IPS DF 19.7 (cell line): ENCODE measurements at places on chromosomes 11 and 22.

DNA sequence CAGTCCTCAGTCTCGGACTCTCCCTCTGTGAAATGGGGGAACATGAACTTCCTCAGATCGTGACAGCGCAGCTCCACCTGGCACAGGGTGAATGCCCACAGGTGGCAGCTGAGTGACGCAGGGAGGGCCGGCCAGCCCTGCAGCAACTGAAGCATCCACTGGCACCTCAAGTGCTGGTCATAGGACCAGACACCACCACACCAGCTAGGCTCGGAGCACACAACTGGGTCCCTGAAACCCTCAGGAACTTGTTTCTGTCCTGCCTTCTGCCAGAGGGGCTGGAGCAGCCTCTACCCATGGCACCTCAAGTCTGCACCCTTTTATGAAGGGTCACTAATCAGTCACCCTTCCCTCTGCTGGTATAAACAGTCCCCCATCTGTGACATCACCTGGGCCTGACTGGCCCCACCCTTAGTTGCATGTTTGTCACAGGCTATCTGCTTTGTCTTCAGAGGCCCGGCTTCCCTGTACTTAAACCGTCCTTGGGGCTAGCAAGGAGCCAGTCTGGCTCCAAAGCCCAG lies 7.4 kb upstream of the CDC42BPG start:
- DNase-seq, result no peak

GRCh38 chr22:29115682-29116288 lies 43.0 kb downstream of the KREMEN1 start:
- no peak for DNase-seq

DNA sequence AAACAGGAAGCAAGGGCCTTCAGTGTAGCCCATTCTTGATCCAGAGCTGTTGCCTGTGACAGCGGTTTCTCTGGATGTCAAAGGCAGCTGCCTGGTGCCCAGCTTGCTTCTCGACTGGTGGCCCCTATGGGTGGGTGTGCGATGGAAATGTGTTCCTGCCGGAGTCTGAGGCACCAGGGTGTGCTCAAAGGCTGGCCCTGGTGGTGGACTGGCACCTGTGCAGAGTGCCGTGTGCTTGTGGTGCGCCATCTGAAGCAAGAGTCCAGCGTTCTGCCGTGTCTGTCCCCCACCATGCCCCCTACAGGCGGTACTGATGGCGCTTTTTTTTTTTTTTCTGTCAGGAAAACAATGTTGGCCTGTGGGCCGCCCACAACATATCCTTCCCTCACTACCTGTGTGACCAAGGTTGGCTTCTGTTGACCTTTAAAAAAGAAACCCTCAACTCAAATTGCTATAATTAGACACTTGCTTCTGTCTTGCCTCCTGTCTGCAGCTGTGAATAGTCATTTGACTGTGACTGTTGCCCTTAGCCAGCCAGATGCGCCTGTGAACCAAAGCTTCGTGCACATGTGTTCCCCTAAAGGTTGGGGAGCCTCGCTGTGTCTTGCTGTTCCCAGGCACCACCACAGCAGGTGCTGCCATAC lies 4.7 kb upstream of the RANBP1 start:
- no peak for DNase-seq

- DNase-seq, result no peak
Observed at GRCh38 chr11:76654298-76654851, 16.2 kb downstream of the LRRC32 start.

DNA sequence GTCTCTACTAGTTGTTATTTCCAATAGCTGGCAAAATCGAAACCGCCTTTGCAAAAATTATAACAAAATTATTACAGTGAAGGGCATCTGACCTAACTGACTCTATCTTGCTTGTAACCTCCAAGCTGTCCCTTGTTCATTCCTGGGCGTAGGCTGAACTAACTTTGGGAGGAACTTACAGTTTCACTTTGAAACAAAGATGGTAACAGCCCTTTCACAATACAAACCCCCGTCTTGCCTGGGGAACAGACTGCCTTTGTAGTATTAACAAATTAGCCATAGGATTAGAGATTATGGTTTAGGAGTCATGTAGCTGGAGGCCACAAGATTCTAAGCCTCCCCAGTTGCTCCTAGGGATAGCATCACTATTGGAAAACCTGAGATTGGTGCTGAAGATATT lies 131.6 kb upstream of the HSD17B12 start:
- DNase-seq, result no peak

DNA sequence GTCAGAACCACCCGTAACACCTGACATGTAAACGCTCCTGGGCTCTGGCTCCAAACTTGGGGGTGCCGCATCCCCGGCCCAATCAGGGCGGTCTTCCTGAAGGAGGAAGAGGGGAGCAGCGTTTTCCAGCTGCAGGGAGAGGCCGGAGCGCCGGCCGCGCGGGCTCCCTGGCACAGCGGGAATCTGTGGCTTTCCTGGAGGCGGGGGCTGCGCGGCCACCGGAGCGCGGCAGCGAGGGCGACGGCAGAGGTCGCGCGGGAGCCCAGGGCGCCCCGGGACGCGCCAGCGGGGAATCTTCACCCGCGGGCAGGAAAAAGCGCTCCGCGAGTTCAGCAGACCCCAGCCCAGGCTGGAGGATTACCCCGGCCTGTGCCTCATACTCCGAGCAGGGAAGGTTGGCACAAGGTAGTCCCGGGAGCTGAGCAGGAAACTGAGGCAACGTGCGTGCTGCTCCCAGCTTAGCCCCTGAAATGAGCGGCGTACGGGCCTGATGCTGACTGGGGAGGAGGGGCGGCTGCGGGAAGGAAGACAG lies 600 bp upstream of the ESAM start:
- DNase-seq, result no peak

DNA sequence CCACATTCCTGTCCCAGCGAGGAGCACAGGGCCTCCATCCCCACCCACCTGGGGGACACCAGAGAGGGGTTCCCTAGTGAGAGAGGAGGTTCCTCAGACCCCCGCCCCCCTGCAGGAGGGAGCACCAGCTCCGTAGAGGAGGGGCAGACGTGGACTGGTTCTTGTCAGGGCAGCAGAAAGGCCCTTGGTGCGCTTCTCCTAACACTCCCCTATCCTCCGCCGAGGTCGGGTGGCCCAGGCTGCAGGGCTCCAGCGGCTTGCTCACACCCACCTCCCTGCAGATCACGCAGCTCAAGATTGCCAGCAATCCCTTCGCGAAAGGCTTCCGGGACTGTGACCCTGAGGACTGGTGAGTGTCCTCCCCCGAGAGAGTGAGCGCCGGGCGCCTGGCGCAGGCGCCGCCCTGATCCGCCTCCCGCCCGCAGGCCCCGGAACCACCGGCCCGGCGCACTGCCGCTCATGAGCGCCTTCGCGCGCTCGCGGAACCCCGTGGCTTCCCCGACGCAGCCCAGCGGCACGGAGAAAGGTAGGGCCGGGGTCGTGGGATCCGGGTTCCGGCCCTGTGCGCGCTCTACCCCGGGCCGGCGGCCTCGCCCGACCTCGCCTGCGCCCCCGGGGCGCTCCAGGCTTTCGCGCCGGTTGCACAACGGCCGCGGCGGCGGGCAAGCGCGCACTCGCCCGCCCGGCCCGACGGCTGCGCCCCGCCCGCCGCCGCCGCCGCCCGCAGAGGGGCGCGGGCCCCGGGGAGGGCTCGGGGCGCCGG lies 5.1 kb downstream of the TBX1 start:
- DNase-seq, result no peak

GRCh38 chr22:35023692-35024363 lies 42.1 kb upstream of the ISX start:
- DNase-seq, result no peak

- DNase-seq, result no peak
Observed at GRCh38 chr11:63843041-63843440, 4.1 kb downstream of the MARK2 start.

DNA sequence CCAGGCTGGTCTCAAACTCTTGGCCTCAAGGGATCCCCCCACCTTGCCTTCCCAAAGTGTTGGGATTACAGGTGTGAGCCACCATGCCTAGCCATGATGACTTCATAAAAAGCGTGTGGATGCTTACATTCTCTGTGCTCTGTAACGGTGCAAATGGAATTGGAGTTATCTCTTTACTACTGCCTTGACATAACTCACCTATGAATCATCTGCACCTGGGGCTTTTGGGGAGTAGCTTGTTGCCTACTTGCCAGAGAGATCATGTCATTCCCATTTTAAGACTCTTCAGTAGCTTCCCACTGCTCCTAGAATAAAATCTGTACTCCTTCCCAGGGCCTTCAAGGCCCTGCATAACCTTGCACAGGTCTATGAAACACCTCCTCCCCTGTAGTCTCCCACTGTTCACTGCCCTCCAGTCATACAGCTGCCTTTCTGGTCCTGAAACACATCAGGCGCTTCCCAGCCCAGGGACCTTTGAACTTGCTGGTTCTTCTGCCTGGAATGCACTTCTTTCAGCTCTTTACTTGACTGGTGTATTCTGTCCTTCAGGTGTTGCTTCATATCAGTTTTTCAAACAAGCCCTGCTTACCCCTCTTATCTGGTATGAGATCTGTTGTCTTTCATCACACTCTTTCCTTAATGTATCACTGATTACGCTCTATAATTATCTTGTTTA lies 19.6 kb upstream of the MOGAT2 start:
- no peak for DNase-seq
